ENCODE measurements at places on chromosomes 7 and 10.
A peak's percentile ranks its signal among the peaks of the same experiment; 100 is the strongest.

GRCh38 chr7:41328131-41328530 is 374.8 kb downstream of the INHBA start:
- no peak for DNase-seq

- peak; percentile 80 for DNase-seq
Measured at GRCh38 chr7:43204081-43204480, 91.6 kb downstream of the HECW1 start.

DNA sequence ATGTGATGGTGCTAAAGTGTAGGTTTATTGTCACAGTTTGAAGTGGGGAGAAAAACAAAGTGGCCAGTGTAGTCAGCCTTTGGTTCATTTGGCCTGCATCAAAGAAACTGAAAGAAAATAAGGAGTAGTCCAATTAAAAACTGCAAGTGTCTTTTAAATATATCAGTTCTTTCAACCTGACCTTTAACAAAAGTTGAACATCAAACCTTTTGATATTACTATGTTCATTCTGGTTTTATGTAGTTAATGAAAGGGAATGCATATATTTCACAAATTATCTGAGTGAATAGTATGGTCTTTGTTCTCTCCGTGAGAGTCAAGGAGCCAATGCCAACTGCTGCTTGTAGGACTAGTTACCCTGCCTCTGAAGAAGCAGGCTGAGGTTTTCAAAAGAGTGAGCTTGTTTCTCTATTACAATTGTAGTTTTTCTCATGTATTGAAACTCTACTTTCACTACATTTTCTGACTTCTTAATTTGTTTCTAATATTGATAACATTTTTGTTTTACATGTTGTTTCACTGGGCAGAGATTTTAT is 1160.8 kb upstream of the LRRTM3 start:
- no peak for DNase-seq

DNA sequence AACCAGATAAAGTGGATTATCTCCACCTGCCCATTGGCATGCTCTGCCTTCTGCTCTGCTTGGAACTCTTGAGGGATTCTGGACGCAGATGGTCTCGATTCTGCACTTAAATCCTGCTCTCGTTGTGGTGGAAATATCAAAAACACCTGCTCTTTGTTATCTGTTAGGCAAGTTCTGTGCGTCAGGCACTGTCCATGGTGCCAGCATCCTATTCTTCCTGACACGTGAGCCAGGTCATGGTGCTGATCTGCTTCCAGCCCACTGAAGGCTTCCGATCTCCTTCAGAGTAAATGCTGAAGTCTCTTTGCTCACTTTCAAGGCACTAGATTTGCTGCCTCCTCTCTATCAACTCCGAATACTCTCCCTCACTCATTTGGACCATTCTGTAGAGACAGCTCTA is 505.6 kb downstream of the HTR7 start:
- no peak for DNase-seq

GRCh38 chr7:96679886-96680285 is 29.8 kb downstream of the SEM1 start:
- DNase-seq: no peak
